ENCODE measurements at places on chromosomes 12 and 14.

DNA sequence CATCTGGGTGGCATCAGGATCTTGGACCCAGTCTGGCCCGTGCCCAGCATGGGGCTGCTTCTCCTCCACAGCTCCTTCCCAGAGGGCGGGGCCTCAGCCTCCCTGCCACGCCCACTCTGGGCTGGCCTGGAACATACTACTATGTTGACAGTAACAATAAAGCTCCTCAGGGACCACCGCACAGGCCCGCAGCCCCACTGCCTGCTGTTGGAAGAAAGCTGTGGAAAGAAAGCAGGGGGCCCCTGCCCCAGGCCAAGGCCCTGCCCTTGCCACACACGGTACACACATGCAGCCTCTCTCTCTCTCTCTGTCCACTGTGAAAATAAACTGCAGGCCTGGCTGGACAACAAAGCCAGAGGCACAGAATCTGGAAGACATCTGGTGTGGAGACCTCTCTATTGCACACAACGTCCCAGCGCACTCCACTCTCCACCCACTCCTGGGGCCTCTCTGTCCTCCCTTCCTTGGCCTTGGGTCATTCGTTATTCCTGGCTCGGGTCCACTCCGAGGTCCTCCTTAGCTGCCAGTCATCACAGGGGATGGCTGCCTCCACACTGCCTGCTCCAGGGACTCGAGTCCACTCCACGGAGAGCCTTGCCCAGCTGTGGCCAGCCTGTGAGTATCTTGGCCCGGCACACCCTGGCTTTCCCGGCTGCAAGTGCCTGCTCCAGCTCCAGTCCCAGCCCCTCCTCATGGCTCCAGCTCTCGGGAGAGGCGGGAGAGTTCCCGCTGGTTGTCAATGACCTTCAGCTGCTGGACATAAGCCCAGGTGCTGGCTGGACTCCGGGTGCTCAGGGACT, 11.8 kb upstream of the ENDOU start:
- DNase-seq: no peak

GRCh38 chr14:103130965-103131364, 7.7 kb downstream of the TNFAIP2 start:
- no peak for DNase-seq

DNA sequence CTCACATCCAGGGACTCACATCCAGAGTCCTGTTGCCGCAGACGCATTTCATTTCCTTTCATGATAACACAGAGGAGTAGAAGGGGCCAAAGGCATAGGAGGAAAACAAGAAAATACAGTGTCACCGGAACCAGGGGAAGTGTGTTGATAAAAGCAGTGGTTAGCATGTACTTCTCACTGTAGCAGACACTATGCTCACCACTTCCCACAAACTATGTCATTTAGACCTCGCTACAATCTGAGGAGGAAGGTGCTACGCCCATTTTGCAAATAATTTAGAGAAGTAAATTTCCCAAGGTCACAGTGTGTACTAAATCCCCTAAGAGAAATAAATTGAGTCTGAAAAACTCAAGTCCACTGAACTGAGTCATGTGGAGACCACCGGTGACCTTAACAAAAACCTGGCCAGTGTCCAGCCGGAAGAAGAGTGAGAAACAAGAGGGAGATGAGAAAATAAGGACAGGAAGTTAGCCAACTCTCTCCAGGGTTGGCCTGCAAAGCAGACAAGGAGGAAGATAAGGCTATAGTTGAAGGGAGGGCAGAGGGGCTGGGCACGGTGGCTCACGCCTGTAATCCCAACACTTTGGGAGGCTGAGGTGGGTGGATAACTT, 25.8 kb upstream of the TMCC3 start:
- DNase-seq: no peak

DNA sequence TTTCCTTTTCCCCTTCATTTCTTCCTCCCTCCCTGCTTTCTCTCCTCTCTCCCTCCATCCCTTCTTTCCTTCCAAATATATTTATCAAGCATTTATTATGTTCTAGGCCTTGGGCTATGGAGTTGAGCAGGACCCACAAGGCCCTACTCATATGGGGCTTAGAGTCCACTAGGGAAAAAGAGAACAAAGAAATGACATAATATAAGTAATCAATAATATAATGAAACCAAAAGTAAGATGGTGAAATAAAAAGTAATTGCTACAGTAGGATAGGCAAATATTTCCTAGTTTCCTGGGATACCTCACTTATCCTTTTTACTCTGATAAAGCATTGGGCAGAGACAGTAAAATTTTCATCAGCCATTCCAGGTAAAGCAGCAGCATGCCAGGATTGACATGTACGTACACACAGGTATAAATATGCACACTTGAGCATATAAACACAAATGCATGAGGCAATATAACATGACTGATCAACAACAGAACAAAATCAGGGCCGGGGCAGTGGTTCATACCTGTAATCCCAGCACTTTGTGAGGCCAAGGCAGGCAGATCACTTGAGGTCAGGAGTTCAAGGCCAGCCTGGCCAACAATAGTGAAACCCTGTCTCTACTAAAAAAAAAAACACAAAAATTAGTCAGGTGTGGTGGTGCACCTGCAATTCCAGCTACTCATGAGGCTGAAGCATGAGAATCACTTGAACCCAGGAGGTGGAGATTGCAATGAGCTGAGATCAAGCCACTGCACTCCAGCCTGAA, 35.5 kb upstream of the CSRP2 start:
- DNase-seq: no peak

- no peak for DNase-seq
Measured at GRCh38 chr14:60226298-60226697, 22.7 kb upstream of the PPM1A start.

DNA sequence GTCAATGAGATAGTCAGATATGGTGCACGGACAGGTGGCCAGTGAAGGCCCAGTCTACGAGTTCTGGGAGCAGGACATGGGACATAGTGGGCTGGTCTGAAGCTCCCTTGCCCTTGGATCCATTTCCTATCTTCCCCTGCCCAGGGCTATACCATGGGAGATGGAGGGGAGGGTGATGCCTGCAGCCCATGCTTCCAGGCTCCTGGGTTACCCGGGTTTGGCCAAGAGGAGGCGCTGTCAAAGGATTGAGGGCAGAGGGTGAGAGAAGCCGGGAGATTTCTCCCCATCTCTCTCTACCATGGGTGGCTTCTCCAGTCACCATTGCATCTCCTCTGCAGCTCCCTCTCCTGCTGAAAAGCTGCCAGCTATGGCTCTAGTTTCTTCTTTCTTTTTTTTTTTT, 52.8 kb upstream of the LHX5 start:
- no peak for DNase-seq

- no peak for DNase-seq
Measured at GRCh38 chr12:79597910-79598309, 92.9 kb downstream of the PAWR start.

DNA sequence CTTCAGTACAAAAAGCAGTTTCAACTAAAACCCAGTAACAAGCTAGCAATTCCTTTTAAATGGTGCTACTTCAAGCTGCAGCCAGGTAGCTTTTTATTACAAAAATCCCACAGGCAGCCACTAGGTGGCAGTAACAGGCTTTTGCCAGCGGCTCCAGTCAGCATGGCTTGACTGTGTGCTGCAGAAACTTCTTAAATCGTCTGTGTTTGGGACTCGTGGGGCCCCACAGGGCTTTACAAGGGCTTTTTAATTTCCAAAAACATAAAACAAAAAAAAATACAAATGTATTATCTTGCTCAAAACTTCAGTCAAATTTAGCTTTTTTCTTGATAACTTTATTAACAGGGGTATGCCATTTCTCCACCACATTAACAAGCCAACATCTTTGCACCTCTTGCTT, 3.6 kb upstream of the CLEC4E start:
- DNase-seq: peak; percentile 60

DNA sequence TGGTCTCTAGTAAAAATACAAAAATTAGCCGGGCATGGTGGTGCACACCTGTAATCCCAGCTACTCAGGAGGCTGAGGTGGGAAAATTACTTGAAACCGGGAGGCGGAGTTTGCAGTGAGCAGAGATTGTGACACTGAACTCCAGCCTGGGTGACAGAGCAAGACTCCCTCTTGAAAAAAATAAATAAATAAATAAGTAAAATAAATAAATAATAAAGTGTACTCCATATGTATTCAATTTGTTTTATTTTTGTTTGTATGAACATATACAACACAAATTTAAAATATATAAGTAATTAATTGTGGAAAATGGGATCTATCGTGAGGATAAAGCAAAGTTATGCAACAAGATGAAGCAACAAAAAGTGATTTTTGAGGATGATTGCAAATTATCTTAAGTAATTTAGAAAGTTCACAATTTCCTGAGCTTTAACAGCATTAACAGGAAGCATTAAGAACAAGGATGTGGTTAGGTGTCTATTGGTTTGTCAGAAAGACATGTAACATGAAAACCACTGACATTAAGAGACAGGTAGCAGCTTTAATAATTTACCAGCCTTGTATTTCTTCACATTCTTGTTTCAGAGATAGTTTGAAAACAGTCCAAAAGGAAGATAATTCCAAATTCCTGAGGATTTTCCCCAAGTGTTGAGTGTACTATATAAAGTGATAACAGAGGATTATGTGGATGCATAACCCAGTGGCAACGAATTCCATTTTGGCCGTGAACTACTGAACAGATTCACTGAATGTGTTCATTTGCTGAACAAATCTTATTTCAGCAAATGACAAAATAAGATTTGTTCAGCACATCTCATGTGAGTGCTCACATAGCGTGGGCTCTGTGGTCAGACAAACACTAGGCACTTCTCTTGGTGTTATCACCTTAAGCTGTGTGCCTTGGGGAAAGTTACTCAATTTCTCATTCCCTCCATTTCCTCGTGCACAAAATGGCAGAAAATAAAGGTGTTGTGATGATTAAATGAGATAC, 68.6 kb upstream of the RESF1 start:
- DNase-seq: no peak

GRCh38 chr14:71705460-71705859, 226.8 kb upstream of the RGS6 start:
- no peak for DNase-seq

- DNase-seq: no peak
Measured at GRCh38 chr14:105433161-105433605, 13.6 kb downstream of the MTA1 start.

Measured in activated T-cell treated with anti-CD3 and anti-CD28 coated beads for 1 hour (primary cell).